Fibroblast of the aortic adventitia (primary cell): ENCODE measurements at places on chromosomes 11 and 22. TPM values are rescaled to one million over a fixed set of nuclear protein-coding genes. Genes with fewer than 3 reads are reported as not detected.

The INTS4 gene
- total RNA-seq: 24.1 and 52.6 TPM in 2 replicates

The KRTAP5-5 gene
- total RNA-seq: not detected in 2 replicates

- DNase-seq: peak; percentile 52
Observed at GRCh38 chr11:122656631-122657101, 1.1 kb downstream of the UBASH3B start.

DNA sequence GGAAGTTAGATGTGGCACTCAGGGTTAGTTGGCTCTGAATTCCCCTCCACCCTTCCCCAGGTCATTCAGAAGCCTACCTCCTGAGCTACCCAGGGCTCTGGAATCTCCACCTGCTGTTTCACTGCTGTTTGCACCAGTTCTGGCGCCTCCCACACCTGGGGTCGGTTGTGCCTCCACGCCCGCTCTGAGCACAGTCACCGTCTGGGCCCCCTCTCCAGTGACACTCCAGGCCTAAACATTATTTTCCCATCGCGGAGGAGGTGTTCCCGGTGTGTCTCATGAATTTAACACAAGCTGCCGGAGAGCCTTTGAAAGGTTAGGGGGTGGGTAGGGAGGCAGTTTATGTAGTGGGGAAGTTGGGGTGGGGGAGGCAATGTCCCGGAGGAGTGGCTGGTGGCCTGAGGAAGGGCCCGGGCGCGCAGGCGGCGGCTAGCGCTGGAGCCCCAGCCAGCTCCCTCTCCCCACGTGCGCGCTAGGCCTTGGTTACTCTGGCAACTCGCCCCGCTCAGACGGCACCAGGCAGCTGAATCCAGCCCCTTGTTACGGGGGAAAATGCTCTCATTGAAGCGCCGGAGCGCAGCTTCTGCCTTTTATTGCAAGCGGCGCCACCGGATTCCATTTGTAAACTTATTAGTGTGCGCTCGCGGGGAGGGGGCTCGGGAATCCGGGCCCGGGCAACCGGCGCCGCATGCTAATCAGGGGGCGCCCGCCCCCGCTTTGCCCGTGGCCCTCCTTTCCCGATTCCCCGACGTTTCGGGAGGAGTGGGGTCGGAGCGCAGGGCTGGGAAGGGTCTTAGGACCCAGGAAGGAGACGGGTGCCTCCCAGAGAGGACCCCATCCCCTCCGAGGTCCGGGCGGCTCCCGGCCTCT is 52.4 kb downstream of the GRIK4 start:
- DNase-seq: no peak

- DNase-seq: no peak
Observed at GRCh38 chr22:27612115-27612514, 189.4 kb downstream of the MN1 start.
